Liver (tissue), 10 donors: ENCODE measurements at places on chromosomes 6 and 20. TPM values are rescaled to one million over a fixed set of nuclear protein-coding genes. Genes with fewer than 3 reads are reported as not detected.

The MATN4 gene
- total RNA-seq: not detected

The C2 gene
- 354 TPM for total RNA-seq

GRCh38 chr6:136646377-136646776, 96.2 kb upstream of the MAP7 start:
- no peak overlapping the region for H3K27ac ChIP-seq
- no peaks in the 10 kb centered on the region for H3K36me3 ChIP-seq
- H3K4me1 ChIP-seq: peaks cover 12% of the 10 kb centered on the region
- H3K27me3 ChIP-seq: no peaks in the 10 kb centered on the region

- H3K4me3 ChIP-seq: no peak overlapping the region
- H3K27me3 ChIP-seq: peaks cover 16% of the 10 kb centered on the region
- no peak for DNase-seq
- no peak overlapping the region for H3K27ac ChIP-seq
Measured at GRCh38 chr6:10401632-10402223, 13.1 kb downstream of the TFAP2A start.

GRCh38 chr6:160996131-160996601, 4.6 kb downstream of the MAP3K4 start:
- no peaks in the 10 kb centered on the region for H3K36me3 ChIP-seq
- peaks cover 20% of the 10 kb centered on the region for H3K4me1 ChIP-seq
- no peak overlapping the region for H3K27ac ChIP-seq
- H3K27me3 ChIP-seq: no peaks in the 10 kb centered on the region
- H3K4me3 ChIP-seq: no peak overlapping the region

GRCh38 chr6:127900935-127901334, at the start of gene THEMIS:
Gene THEMIS, minus strand, starts transcription at chr6:127901058. Its CDS starts 126 bp downstream, at chr6:127900932.
- H3K4me1 ChIP-seq: no peaks in the 10 kb centered on the region
- no peak within 1 kb of the TSS for H3K4me3 ChIP-seq
- no peak within 1 kb of the TSS for H3K27ac ChIP-seq
- DNase-seq: no peak

DNA sequence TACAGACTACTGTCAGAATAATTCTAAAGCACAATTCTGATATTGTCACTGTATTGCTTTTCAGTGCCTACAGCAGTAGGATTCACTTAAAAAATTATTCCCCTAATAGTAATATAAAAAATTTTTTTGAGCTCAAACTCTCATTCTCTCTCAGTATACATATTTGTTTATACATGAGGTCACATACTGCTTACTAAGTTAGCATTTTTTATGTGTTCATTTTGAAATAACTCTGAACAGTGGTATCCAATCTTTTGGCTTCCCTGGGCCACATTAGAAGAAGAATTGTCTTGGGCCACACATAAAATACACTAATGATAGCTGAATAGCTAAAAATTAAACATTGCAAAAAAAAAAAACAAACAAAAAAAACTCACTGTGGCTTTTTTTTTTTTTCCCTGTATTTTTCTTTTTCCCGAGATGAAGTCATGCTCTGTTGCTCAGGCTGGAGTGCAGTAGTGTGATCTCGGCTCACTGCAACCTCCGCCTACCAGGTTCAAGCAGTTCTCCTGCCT, 38.6 kb downstream of the ASXL1 start:
- no peak overlapping the region for H3K27ac ChIP-seq
- H3K36me3 ChIP-seq: no peaks in the 10 kb centered on the region
- no peaks in the 10 kb centered on the region for H3K4me1 ChIP-seq
- no peak for DNase-seq

The NKX2-2 gene
- not detected for total RNA-seq

DNA sequence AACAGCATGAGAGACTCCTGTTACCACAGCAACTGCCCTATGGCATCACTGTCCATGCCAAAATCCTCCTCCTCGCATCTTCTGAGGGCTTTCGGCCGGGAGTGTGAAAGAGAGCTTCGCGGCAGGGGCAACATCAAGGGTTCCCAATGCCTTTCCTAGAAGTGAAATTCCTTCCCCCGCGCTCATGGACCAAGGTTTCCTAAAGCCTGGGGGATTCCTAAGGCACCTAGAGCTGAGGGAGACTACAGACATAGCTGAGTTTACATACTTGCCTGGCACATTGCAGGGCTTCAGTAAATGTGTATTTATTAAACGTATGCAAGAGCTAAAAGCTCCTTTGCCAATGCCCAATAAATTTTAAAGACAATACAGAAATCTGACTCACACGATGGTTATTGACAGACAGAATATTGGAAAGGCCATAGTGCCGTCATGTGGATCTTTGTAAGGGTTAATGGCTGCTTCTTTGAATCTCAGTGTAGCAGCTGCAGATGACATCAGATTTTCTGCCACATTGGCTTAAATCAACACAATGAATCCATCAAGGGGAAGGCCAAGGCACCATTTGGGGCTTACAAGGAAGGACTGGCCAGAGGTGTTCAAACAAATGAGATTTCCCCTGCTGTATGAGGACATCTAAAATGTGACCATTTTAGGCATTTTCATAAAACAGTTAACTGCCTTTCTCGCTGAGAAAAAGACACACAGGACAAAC, 281.2 kb upstream of the JARID2 start:
- H3K36me3 ChIP-seq: no peaks in the 10 kb centered on the region
- no peak overlapping the region for H3K4me3 ChIP-seq
- no peak for DNase-seq
- H3K27me3 ChIP-seq: no peaks in the 10 kb centered on the region
- no peak overlapping the region for H3K27ac ChIP-seq

The TNXB gene
- 17.1 TPM for total RNA-seq

The ADTRP gene
- total RNA-seq: 0.50 TPM

The ID4 gene
- 1.4 TPM for total RNA-seq

- H3K4me1 ChIP-seq: peaks cover 8% of the 10 kb centered on the region
- H3K36me3 ChIP-seq: no peaks in the 10 kb centered on the region
- H3K27ac ChIP-seq: peak overlapping the region; percentile 31
- H3K27me3 ChIP-seq: no peaks in the 10 kb centered on the region
Measured at GRCh38 chr6:29908341-29908662, 34.0 kb upstream of the HLA-A start.

The PCK1 gene
- total RNA-seq: 532 TPM

The PSORS1C2 gene
- total RNA-seq: not detected

GRCh38 chr6:110646951-110647910, 168.0 kb downstream of the CDK19 start:
- no peak overlapping the region for H3K27ac ChIP-seq
- H3K4me1 ChIP-seq: no peaks in the 10 kb centered on the region
- no peak for DNase-seq
- no peaks in the 10 kb centered on the region for H3K36me3 ChIP-seq
- no peaks in the 10 kb centered on the region for H3K27me3 ChIP-seq

GRCh38 chr6:22804620-22805261, 235.4 kb downstream of the HDGFL1 start:
- H3K36me3 ChIP-seq: no peaks in the 10 kb centered on the region
- H3K27me3 ChIP-seq: no peaks in the 10 kb centered on the region
- no peak for DNase-seq
- no peak overlapping the region for H3K27ac ChIP-seq

GRCh38 chr6:137403855-137404254, 90.3 kb downstream of the OLIG3 start:
- H3K4me1 ChIP-seq: peaks cover 15% of the 10 kb centered on the region
- H3K36me3 ChIP-seq: no peaks in the 10 kb centered on the region
- no peak overlapping the region for H3K27ac ChIP-seq
- no peak for DNase-seq

GRCh38 chr20:3461911-3462677, 8.7 kb upstream of the ATRN start:
- no peak overlapping the region for H3K4me3 ChIP-seq
- H3K36me3 ChIP-seq: no peaks in the 10 kb centered on the region
- H3K27ac ChIP-seq: no peak overlapping the region
- no peak for DNase-seq
- H3K4me1 ChIP-seq: no peaks in the 10 kb centered on the region

DNA sequence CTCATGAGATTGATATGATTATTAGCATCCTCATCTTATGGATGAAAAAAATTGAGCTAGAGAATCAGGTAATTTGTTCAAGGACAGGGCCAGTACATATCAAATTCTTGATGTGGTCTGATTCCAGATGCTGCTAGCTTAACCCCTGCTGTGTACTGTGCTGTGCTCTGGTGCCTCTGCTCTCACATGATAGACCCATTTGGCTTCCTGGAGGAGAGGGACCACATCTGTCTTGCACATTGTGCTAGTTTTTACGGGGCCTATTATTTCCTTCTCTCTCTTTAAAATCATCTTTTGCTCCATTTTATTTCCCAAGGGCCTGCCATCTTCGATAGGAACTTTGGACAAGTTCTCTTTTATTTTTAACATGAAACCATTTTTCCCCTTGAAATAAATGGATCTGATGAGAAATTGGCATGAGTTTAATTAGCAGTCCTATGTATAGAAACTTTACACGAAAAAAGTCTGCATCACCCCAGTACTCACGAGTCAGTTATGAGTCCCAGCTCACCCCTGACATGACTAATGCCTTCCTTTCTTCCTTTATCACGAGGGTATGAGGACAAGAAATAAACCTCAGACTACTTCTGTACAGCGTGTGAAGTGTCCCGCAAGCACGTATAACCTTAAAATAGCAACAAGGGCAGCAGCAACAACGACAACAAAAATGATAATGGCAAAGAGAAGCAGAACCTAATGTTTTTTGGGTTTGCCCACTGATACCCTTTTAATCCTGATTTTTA, 26.5 kb downstream of the CD109 start:
- no peak overlapping the region for H3K27ac ChIP-seq
- H3K4me1 ChIP-seq: no peaks in the 10 kb centered on the region
- no peaks in the 10 kb centered on the region for H3K27me3 ChIP-seq
- no peak overlapping the region for H3K4me3 ChIP-seq

DNA sequence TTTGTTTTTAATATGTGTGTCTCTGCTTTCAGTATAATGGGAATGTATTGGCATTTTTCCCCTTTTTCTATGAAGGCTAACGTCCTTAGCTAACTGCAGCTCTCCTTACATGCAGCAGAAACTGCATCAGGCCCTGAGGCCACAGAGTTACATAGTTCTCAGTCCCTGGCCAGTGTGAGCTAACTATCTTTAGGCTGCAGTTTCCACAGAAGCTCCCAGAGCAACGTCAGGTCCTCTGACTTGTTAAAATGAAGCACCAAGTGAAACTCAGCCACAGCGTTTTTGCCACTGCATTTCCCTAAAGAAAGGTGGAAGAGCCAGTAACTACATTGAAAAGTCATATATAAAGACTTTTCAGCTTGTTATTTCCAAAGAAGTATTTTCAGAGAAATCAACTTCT, 244.7 kb downstream of the CBLN4 start:
- H3K36me3 ChIP-seq: no peaks in the 10 kb centered on the region
- no peak overlapping the region for H3K27ac ChIP-seq
- no peaks in the 10 kb centered on the region for H3K4me1 ChIP-seq
- DNase-seq: no peak
- no peaks in the 10 kb centered on the region for H3K27me3 ChIP-seq

- no peak overlapping the region for H3K4me3 ChIP-seq
- H3K4me1 ChIP-seq: no peaks in the 10 kb centered on the region
- DNase-seq: no peak
- no peaks in the 10 kb centered on the region for H3K27me3 ChIP-seq
Measured at GRCh38 chr6:122653094-122653493, 42.9 kb downstream of the PKIB start.

The VTA1 gene
- total RNA-seq: 26.2 TPM

DNA sequence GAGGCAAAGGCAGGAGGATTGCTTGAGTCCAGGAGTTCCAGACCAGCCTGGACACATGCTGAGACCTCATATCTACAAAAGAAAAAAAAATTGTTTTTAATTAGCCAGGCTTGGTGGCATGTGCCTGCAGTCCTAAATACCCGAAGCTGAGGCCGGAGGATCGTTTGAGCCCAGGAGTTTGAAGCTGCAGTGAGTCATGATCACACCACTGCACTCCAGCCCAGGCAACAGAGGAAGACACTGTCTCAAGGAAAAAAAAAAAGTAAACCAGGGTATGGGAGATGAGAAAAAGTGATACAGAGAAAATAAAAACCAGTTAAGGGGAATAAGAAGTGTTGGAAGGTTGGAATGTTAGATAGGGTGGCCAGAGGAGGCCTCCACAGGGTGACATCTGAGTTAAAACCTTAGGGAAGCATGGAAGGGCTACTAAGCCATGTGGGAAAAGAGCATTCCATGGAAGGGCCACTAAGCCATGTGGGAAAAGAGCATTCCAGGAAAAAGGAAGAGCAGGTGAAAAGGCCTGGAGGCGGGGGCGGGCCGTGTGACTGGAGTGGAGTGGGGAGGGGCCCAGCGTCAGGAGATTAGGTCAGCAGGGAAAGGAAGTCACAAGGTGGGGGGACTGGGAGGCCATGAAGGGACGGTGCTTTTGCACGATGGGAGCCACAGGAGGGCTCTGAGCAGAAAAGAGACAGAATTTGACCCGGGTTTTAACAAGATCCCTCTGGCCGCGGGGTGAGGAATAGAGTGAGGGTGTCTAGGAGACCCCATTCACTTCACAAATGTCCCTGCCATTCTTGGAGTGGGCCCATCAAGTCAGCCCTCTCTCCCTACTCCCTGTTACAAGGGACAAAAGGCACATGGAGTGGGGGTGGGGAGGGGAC, 18.3 kb downstream of the CPNE5 start:
- no peaks in the 10 kb centered on the region for H3K27me3 ChIP-seq
- no peak for DNase-seq
- H3K4me3 ChIP-seq: no peak overlapping the region
- no peaks in the 10 kb centered on the region for H3K4me1 ChIP-seq

DNA sequence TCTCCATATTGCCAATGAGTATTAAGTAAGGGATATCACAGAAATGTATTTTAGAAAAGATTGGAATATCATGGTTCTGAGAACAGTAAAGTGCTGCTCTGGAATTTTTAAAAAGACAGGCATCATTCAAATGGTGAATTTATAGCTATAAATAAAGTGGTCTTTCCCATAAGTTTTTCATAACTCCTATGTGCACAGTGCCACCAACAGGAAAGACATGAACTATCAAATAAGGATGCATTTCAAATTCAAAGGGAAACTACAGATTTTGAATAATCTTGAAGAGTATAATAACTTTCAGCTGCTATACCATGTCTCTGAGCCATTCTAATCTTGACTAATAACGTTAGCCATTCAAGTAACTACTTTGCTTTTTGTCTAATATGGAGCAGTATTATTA, 456.8 kb upstream of the GJE1 start:
- H3K4me1 ChIP-seq: no peaks in the 10 kb centered on the region
- no peak for DNase-seq
- H3K4me3 ChIP-seq: no peak overlapping the region
- H3K36me3 ChIP-seq: no peaks in the 10 kb centered on the region
- no peak overlapping the region for H3K27ac ChIP-seq
- H3K27me3 ChIP-seq: no peaks in the 10 kb centered on the region

The CASS4 gene
- total RNA-seq: 1.4 TPM

DNA sequence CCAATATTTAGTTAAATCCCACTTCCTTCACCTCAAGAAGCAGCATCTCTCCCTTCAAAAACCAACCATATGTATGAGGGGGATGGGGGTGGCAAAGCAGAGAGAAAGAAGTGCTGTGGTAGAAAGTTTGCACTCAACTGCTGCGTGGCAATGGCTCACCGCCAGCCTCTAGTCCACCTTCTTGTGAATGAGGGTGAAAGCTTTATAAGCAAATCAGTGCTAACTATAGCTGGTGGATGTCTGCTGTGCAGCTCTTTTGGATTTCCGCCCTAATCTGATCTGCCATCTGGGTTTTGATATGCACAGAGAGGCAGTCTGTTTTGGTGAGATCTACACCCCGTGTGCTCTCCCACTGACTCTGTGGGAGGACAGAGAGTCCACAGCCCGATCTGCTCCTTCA, 281.2 kb upstream of the SUPT3H start:
- DNase-seq: no peak
- peaks cover 7% of the 10 kb centered on the region for H3K4me1 ChIP-seq
- H3K36me3 ChIP-seq: no peaks in the 10 kb centered on the region
- no peak overlapping the region for H3K27ac ChIP-seq
- H3K27me3 ChIP-seq: no peaks in the 10 kb centered on the region
- H3K4me3 ChIP-seq: no peak overlapping the region

GRCh38 chr20:62856931-62857619, 4.5 kb downstream of the TCFL5 start:
- H3K4me3 ChIP-seq: no peak overlapping the region
- peaks cover 13% of the 10 kb centered on the region for H3K4me1 ChIP-seq
- no peak for DNase-seq
- no peak overlapping the region for H3K27ac ChIP-seq
- peaks cover 7% of the 10 kb centered on the region for H3K36me3 ChIP-seq
- no peaks in the 10 kb centered on the region for H3K27me3 ChIP-seq
